C1 segment of cervical spinal cord (tissue), 14 donors: ENCODE measurements at places on chromosomes 4 and X.

GRCh38 chrX:33188881-33189280, 22.5 kb downstream of the DMD start:
- no peak for DNase-seq

GRCh38 chr4:96183611-96184010, 343.7 kb downstream of the PDHA2 start:
- DNase-seq = no peak

GRCh38 chrX:137945470-137945869, 379.5 kb downstream of the ZIC3 start:
- no peak for DNase-seq

- no peak for DNase-seq
Measured at GRCh38 chr4:82710197-82710929, 88.2 kb downstream of the SCD5 start.

DNA sequence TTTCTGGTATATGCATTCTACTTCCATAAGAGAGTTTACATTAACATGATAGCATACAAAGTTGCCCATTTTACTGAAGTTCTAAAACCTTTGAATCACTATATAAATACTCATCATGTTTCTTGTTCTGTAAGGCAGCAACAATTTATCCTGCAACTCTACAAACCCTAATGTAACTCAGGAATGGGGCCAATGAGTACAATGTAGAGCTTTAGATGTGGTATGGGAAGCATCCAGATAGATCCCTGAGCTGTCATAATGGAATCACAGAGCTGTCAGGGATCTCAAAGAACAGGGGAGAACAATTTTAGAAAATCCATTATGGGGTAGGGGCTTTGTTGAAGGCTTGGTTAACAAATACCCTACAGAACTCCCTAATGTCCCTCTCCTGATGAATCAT, 88.5 kb downstream of the DCUN1D4 start:
- DNase-seq = no peak

DNA sequence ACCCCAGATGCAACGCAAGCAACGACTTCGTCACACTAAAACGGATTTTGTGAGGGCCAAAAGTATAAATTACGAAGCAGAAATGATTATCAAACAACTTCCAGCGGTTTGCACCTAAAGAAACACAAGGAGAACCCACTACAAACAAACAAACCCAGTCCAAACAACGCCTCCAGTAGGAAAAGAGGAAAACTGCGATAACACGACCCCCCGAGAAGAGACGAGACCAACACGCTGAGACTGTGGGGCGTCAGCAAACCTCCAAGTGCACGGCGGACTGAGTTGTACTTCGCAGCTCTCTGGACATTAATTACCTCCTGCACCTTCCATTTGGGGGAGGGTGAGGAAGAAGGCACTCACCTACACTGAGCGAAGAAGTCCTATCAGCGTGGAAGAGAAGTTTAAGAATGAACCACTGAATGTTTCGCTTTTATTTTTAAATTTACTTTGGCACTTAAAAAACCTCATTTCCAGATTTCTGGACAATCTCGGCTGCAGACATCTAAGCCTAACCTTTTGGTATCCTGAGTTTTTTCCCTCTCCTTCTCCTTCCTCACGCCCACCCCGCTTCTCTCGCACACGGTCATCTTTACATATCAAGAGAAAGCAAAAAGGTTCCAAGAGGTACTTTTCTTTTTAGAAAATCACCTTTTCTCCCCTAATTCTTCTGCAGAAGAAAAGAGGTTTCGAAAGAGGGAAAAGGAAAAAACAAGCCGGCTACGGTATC, at the start of gene MAB21L2:
Gene MAB21L2, plus strand, starts transcription at position 6 of the 727 bp plus-strand sequence. CDS start 879 bp downstream, outside the sequence.
- DNase-seq = no peak

DNA sequence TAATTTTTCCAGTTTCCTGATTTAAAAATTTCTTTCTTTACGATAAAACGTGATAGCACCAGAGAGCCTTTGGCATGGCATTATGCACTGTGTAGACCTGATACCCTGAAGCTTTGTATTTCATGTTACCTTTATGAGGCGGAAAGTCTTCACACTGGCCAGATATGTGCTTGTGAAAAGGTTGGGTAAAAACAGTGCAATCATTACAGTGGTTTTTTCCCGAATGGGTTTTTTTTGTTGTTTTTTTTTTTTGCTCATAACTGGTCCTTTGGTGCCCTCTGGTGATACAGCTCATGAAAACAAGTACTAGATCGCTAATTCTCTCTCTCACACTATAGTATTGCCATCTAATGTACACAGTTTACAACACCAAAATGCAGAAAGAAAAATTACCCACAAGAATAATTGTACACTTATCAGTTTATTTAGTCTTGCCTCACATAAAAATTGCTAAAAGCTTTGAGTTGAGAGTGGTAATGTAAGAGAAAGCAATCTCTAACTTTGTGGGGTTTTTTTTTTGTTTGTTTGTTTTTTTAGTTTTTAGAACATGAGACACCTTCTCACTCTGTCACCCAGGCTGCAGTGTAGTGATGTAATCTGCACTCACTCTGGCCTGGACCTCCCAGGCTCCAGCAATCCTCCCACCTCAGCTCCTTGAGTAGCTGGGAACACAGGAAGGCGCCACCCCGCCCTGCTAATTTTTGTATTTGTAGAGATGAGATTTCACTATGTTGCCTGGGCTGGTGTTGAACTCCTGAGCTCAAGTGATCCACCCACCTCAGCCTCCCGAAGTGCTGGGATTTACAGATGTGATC, 21.3 kb downstream of the SPCS3 start:
- no peak for DNase-seq

GRCh38 chrX:21800344-21800770, 39.1 kb upstream of the MBTPS2 start:
- no peak for DNase-seq

DNA sequence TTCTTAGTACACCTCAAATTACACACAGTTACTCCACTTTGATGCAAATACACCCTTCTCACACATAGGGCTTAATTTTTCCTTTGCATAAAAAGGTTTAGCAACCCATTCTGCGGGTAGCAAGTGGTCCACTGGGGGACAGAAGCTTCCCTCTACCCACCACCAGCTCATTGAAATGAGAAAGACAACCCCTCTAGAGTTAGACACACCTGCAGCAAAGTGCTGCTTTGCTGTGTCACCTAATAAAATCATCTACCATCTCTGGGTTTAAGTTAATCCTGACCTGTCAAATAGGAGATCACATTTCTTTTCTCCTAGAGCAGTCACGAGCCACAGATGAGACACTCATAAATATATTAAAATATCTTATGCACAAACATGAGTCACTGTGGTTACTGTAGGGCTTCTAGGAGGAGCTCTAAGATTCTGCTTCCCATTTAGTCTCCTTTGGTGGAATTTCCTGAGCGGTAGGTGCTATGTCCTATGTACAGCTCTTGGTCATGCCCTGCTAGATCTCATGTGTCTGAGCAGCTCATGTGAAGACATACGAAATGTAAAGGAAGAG, 11.9 kb downstream of the BMX start:
- no peak for DNase-seq

DNA sequence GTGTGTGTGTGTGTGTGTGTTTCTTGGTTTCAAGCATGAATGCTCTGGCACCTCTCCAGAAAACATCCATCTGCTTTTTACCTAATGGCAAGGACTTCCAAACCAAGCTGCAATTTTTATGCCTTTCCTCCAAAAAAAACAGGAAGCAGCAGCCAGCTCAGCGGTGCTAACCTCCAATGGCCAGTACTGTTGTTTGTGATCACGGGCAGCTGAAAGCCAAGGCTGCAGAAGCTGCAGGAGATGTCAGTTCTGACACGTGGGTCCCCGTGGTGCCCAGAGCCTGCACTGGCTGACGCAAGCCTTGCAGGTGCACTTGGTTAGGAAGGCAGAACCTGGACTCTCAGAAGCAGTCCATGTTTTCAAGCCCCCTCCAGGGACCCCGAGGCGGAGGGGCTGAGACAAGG, 313.6 kb upstream of the DDX53 start:
- DNase-seq = no peak

DNA sequence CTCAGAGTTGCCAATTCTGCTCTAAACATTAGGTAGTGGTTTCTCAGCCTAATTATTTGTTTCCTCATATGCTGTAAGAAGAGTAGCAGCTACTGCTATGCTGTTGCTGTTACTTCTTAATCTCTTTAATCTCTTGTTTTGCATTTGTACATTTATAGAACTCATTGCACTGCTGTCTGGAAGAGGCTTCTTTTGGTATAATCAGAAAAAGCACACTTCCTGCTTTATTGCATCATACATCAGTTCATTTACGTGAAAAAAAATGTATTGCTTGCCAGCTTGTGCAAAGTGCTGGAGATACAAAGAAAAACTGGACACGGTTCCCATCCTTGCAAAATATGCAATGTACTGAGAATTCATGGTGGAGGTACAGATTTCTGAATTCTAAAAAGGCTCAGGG, 332.0 kb downstream of the GRXCR1 start:
- DNase-seq = no peak

DNA sequence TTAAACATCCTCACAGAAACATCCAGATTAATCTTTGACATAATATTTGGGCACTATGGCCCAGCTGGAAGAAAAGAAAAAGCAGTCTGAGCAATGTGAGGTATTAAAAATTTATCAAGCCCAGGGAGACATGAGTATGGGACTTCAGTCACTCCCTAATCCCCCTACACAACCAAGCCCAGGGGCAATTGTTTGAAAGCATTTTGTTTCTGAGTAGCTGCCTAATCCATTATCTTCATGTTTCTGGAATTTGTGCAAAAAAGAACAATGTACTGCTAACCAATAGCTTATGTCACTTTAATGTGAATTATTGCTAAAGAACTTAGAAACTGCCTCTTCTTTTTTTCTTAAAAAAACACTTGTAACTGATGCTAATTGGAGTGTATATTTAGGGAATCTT, 360.7 kb downstream of the TEX13C start:
- DNase-seq = no peak

- no peak for DNase-seq
Measured at GRCh38 chrX:72057331-72057730, 74.4 kb downstream of the RTL5 start.

- no peak for DNase-seq
Measured at GRCh38 chr4:4711902-4712301, 147.6 kb upstream of the MSX1 start.

GRCh38 chr4:26061248-26061986, 147.4 kb downstream of the SMIM20 start:
- DNase-seq = no peak

DNA sequence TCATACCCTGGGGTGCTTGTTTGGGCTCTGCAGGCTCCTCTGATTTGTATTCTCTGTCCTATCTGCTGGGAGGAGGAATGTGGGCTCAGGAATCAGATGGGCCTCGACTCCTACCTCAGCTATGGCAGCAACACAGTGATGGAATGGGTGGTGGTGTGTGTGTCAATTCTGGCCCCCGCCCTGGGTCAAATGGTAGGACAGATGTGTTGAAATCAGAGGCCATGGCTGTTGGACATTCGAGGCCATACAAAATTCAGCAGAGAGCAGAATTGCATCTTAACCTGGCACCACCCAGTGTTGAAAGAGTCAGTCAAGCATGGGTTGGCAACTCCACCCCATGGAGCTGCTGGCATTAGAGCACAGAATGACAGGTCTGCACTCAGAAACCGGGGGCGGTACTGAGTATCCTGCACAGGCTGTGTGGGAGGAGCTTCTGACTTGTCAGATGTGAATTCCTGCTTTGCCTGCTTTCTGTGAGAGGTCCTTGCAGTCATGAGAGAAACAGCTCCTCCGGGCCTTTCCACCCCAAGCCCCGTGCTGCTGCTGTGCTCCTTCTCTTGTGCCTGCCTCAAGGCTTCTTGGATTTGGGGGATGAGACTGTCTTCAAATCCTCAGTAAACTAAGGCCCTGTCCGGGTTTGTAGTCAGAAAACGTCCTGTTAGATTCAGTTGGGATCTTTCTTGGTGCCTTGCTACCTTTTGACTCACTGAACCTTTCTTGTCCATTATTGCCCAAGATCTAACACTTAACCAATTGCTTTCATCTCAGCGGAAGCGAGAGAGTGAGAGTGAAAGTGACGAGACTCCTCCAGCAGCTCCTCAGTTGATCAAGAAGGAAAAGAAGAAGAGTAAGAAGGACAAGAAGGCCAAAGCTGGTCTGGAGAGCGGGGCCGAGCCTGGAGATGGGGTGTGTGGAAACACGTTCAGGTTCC, 13.0 kb downstream of the DKC1 start:
- no peak for DNase-seq

- DNase-seq = no peak
Measured at GRCh38 chr4:13580036-13580435, 35.7 kb upstream of the NKX3-2 start.

- no peak for DNase-seq
Measured at GRCh38 chr4:113958766-113959538, 20.5 kb downstream of the ARSJ start.

DNA sequence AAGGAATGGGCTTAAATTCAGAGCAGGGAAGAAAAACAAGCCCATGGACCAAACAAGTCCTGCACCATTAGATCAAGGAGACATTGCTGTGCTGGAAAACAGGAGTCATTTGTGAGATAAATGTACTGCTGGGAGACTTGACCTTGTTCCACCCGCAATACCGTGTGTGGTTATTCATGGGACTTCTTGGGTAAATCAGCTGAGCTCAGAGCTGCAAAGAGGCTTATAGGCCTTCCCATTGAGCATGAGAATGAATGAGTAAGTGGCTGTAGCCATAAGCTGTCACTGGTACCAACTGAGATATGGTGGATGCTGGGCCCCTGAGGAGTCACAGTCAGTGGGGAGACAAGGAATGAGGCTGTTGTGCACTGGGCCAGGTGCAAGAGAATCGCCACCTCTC, 2.3 kb upstream of the CYTL1 start:
- no peak for DNase-seq

DNA sequence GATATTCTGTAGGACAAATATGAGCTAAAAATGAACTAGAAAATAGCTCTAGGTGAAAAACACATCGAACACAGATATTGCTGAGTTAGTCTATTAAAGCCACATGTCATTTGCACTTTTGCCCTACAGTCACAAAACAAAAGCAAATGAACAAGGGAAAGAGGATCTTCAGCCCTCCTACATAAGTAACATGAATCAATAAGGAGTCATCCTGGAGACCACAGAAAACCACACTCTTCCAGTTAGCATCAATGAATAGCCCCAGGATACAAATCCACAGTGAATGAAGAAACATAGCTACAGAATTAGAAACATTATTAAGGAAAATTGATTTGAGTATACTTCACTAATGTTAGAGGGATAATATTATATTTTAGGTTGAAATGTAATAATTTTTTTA, 311.4 kb downstream of the MAPK10 start:
- no peak for DNase-seq

DNA sequence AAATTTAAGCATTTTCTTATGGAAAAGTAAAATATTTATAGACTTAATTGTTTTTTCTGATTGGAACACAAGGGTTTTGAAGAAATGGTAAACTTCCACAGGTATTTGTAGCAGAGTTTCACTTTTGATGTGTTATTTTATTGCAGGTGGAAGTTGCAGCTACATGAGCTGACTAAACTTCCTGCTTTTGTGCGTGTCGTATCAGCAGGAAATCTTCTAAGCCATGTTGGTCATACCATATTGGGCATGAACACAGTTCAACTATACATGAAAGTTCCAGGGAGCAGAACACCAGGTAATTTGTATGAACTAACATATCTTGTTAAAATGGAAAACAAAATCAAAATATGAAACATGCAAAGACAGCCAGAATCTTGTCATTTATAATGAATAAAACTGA, 117.4 kb downstream of the DIPK2B start:
- DNase-seq = no peak

GRCh38 chr4:7019367-7019766, 23.8 kb upstream of the TADA2B start:
- DNase-seq = no peak
